ENCODE measurements at places on chromosomes 6 and 20.

DNA sequence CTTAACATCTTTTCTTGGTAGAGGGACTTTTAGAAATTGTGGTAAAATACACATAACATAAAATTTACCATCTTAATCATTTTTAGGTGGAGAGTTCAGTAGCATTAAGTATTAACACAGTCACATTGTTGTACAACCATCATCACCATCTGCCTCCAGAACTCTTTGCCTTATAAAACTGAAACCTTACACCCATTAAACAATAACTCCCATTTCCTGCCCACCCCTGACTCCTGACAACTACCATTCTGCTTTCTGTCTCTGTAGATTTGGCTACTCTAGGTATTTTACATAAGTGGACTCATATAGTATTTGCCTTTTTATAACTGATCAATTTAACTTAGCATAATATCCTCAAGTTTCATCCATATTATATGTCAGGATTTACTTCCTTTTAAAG is 88.7 kb downstream of the ZHX3 start:
- DNase-seq = no peak

GRCh38 chr6:9761220-9761619 is 653.7 kb downstream of the TFAP2A start:
- DNase-seq = no peak

DNA sequence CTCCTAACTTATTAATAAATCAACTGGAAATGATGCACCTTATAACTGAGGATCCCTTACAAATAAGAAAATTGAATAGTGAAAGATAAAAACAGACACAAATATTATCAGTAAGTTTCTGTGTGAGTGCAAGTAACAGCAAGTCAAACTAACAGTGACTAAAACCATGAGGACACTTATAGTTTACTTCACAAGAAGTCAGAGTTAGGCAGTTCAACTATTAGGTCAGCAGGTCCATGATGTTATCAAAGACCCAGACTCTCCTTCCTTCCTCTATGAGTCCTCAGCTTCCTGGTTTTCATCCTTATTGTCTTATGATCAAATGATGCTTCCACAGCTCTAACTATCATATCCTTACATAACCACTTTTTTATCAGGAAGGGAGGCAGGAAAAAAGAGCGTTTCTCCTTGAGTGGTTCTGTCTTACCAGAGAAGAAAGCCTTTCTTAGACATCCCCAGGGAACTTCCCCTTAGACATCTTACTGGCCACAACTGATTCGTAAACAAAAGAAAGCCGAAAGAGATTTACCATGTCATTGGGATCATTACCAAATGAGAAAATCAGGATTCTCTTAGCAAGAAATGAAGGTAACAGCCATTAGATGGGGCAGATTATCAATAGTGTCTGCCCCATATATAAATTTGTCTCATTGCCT is 114.3 kb upstream of the LRFN2 start:
- no peak for DNase-seq

- DNase-seq = peak; percentile 46
Measured at GRCh38 chr20:29873946-29874345, 1383.5 kb upstream of the DEFB115 start.

DNA sequence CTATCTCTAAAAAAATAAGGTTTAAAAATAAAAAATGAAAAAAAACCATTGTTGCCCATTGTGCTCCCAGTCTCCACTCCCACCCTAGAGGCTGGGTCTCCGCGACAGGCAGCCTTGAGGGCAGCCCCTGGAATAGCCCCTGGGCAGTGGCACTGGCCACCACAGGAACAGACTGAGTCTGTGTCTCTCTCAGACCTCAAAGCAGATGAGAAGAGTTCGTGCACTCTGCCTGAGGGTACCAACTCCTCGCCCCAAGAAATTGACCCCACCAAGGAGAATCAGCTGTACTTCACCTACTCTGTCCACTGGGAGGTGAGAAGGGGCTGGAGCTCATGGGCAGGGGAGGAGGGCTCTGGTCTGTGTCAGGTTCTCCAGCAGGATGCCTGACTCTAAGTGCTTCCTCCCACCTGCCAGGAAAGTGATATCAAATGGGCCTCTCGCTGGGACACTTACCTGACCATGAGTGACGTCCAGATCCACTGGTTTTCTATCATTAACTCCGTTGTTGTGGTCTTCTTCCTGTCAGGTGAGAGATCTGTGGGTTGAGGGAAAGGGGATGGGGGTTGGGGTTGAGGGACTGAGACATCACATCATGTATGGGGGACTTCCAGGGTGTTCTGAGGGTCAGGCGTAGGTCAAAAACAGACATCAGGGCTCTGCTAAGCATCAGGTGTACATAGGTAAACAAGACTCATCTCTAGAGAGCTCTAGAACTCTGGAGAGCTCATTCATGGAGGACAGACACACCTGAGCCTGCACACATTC is 35.6 kb downstream of the TM9SF4 start:
- no peak for DNase-seq

GRCh38 chr6:21648475-21649050 is 55.0 kb downstream of the SOX4 start:
- no peak for DNase-seq

DNA sequence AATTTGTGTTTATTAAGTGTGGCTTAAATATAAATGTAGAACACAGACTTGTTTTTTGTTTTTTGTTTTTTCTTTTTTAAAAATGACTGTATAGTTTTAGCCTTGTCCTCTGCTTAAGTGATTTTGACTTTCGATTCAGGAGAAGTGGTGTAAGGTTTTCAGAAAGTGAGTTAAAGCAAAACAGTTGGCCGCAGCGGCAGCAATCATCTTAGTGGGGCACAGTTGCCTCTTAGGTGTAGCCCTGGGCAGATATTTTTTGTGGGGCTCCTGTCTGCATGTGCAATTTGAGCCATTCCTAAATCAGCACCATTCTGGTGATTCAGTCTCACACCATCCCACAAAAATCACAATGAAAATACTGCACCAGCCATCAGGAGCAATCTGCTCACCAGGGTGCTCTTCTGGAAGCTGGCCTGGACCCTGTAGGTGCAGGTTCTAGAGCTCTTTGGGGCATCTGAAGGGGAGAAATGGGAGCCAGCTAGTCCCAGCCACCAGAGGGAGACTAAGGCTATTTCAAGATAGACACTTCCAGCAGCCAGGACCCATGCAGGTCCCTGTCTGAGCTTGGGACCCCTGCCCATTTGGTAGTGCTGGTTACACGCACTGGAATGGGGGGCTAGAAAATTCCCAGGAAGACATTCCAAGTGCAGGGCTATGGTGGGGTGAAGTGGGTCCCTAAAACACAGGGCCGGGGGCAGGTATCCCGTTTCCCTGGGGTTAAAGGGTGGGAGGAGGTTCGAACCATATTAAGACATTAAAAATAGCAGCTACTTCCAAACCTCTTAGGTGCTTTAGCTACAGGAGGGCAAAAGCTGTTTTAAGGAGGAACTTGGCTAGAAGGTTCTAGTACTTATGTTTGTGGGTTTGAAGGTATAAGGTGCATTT is 156.6 kb downstream of the NFATC2 start:
- peak; percentile 20 for DNase-seq

DNA sequence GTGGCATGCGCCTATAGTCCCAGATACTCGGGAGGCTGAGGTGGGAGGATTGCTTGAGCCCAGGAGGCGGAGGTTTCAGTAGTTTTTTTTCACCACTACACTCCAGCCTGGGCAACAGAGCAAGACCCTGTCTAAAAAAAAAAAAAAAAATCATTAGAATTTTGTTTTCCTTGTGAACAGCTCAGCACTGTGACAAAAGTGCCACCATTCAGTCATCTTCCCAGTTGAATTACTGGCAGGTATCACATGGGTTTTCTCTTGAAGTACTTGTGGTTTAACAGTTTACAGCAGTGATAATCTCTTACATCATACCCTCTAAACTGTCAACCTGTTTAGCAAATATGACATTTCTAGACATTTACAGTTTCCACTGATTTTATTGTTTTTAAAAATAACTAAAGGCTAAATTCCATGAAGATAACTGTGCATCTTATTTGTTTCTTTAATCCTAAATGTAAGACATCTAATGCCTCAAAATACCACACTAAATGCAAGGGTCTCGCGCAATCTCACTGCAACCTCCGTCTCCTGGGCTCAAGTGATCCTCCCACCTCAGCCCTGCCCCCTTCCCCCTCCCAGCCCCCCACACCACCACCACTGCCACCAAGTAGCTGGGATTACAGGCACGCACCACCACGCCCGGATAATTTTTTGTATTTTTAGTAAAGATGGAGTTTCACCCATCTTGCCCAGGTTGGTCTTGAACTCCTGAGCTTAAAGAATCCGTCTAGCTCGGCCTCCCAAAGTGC is 7.0 kb downstream of the TRPC4AP start:
- DNase-seq = no peak

GRCh38 chr20:50127587-50128519 is 14.9 kb upstream of the UBE2V1 start:
- no peak for DNase-seq

All from stimulated activated CD4-positive, alpha-beta T cell treated with anti-CD3 and anti-CD28 coated beads, Interleukin-15, amount 100 ng/mL, for 24 hours (primary cell).